Naive thymus-derived CD8-positive, alpha-beta T cell (primary cell): ENCODE measurements at places on chromosomes 1 and 21. TPM values are rescaled to one million over a fixed set of nuclear protein-coding genes. Genes with fewer than 3 reads are reported as not detected.

DNA sequence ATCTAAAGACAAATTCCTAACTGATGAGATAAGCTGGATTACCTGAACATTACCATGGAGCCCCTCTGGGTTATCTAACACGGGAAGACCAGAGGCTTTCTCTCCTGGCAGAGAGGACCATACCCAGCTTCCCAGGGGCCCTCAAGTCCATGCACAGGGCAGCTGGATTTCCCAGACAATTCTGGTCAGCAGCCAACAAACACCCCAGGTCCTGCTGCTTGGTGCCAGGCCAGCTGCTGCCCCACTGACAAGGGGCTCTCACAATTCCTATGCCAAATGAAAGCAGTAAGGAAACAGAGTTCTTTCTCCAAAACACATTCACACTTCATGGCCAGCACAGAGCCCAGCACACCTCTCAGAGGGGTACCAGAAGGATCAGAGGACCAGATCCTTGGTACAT lies 114.2 kb downstream of the HLCS start:
- no peak overlapping the region for H3K27ac ChIP-seq
- peaks cover 4% of the 10 kb centered on the region for H3K4me1 ChIP-seq
- no peak for DNase-seq
- H3K36me3 ChIP-seq, result no peaks in the 10 kb centered on the region

DNA sequence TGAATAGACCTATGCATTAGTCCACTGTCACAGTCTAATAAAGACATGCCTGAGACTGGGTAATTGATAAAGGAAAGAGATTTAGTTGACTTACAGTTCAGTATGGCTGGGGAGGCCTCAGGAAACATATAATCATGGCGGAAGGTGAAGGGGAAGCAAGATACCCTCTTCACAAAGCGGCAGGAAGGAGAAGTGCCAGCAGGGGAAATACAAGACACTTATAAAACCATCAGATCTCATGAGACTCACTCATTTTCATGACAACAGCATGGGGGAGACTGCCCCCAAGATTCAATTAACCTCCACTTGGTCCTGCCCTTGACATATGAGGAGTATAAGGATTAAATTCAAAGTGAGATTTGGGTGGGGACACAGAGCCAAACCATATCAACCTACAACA lies 59.4 kb downstream of the CAPN9 start:
- no peak for DNase-seq
- H3K27me3 ChIP-seq, result peaks cover 6% of the 10 kb centered on the region
- peaks cover 3% of the 10 kb centered on the region for H3K36me3 ChIP-seq
- H3K4me1 ChIP-seq, result no peaks in the 10 kb centered on the region
- H3K27ac ChIP-seq, result no peak overlapping the region

GRCh38 chr1:41167667-41168066 lies 74.4 kb downstream of the SCMH1 start:
- no peak for DNase-seq
- H3K4me1 ChIP-seq, result peaks cover 18% of the 10 kb centered on the region
- H3K27ac ChIP-seq, result no peak overlapping the region
- H3K27me3 ChIP-seq, result no peaks in the 10 kb centered on the region
- H3K36me3 ChIP-seq, result peaks cover 50% of the 10 kb centered on the region

DNA sequence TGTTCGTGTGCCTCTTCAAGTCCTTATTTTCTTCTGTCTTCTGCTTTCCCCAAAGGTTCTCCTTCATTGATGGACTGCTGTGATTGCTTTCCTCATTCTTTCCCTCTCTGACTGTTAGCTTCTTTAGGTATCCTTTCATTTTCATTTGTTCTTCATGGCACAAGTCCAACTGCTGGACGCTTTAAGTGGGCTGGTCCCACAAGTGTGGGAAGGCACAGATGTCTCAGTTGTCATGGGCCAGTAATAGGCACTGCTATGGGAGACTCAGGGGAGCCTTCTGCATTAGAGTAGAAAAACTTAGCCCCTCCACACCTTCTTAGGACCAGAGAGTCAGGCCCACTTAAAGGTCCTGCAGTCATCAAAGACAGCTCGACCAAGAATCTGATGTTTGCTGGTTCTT lies 122.3 kb upstream of the C1orf105 start:
- no peaks in the 10 kb centered on the region for H3K27me3 ChIP-seq
- no peak overlapping the region for H3K4me3 ChIP-seq

DNA sequence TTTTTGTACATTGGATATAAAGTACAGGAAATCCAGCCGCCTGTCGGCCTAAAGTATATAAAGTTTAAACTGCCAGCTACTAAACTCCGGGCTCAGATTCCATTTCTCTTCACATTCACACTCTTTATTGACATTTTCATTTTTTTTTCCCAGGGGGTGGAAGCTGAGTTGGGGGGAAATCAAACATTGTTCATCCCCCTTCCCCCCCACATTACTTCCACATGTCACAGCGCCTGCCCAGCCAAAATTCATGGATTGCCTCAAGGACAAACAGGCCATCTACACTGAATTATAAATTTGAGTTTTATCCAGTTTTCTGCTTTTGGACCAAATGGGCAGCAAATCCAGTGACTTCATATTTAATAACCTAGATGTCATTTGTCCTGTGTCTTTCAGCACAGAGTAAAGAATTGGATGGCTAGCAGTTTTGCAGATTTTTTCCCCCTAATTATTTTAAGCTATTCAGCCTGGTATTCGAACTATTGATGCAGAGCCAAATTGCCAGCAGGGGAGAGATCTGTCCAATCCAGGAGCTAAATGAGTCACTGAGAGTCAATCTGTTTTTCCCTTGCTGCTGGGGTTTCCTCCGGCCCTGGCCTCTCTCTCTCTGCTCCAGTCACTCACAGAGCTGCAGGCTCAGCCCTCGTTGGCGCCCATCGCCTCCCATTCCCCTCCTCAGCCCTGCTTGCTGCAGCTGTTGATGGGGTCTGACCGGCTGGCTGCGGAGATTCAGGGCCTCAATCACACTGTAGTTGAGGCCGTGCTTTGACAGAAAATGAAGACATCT lies 98.0 kb downstream of the LMO4 start:
- DNase-seq, result no peak
- H3K36me3 ChIP-seq, result no peaks in the 10 kb centered on the region
- H3K27ac ChIP-seq, result no peak overlapping the region
- H3K4me3 ChIP-seq, result no peak overlapping the region

GRCh38 chr1:1211541-1212441 lies 2.2 kb downstream of the TNFRSF4 start:
- H3K4me1 ChIP-seq, result peaks cover 35% of the 10 kb centered on the region
- no peak for DNase-seq
- no peak overlapping the region for H3K4me3 ChIP-seq
- peaks cover 7% of the 10 kb centered on the region for H3K27me3 ChIP-seq
- no peak overlapping the region for H3K27ac ChIP-seq

GRCh38 chr1:198107091-198107501 lies 49.7 kb upstream of the NEK7 start:
- H3K4me3 ChIP-seq, result no peak overlapping the region
- no peaks in the 10 kb centered on the region for H3K36me3 ChIP-seq
- H3K27me3 ChIP-seq, result no peaks in the 10 kb centered on the region
- peaks cover 13% of the 10 kb centered on the region for H3K4me1 ChIP-seq
- H3K27ac ChIP-seq, result no peak overlapping the region

DNA sequence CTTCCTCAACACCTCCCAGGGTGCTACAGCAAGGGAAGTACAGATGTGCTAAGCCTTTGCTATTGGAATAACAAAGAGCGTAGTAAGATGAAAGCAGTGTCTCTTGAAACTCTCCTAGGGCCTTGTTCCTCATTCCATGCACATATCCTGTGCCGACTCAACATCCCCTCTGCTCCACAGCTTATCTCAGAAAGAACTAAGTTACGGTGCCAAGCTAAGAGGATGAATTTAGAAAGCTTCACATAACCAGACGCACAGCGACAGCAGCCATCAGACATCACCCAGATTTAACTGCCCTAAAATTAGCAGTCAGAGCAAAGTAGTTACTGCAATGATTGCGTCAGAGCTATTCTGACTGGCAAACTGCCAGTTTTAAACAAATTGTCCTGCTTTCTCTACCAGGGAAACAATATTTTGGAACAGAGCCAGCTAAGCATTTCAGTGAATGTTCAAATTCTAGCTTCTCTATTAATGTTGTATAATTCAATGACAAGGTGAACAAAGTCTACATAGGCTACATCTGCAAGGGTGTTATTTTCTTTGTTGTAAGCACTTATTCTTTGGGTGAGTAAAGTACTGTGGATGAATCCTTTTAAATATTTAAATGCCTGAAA lies 9.5 kb downstream of the SIPA1L2 start:
- no peak overlapping the region for H3K4me3 ChIP-seq
- no peaks in the 10 kb centered on the region for H3K4me1 ChIP-seq
- no peak overlapping the region for H3K27ac ChIP-seq
- DNase-seq, result no peak
- peaks cover 3% of the 10 kb centered on the region for H3K27me3 ChIP-seq
- H3K36me3 ChIP-seq, result no peaks in the 10 kb centered on the region

GRCh38 chr1:33709783-33710718 lies 153.8 kb upstream of the HMGB4 start:
- no peaks in the 10 kb centered on the region for H3K36me3 ChIP-seq
- H3K27ac ChIP-seq, result no peak overlapping the region
- peaks cover 23% of the 10 kb centered on the region for H3K27me3 ChIP-seq
- no peak overlapping the region for H3K4me3 ChIP-seq

- H3K27me3 ChIP-seq, result no peaks in the 10 kb centered on the region
- H3K4me3 ChIP-seq, result peak overlapping the region; percentile 87
- peak overlapping the region; percentile 97 for H3K27ac ChIP-seq
Measured at GRCh38 chr1:145917595-145917994, 922 bp downstream of the PEX11B start.

- no peak overlapping the region for H3K4me3 ChIP-seq
- no peaks in the 10 kb centered on the region for H3K4me1 ChIP-seq
- H3K36me3 ChIP-seq, result peaks cover 2% of the 10 kb centered on the region
Measured at GRCh38 chr1:100799548-100799947, 80.0 kb downstream of the VCAM1 start.

- H3K36me3 ChIP-seq, result no peaks in the 10 kb centered on the region
- DNase-seq, result no peak
- H3K4me3 ChIP-seq, result no peak overlapping the region
- H3K27me3 ChIP-seq, result peaks cover 48% of the 10 kb centered on the region
Measured at GRCh38 chr1:165411396-165411795, 33.5 kb downstream of the RXRG start.

GRCh38 chr1:79188337-79188736 lies 181.8 kb upstream of the ADGRL4 start:
- DNase-seq, result no peak
- H3K27me3 ChIP-seq, result no peaks in the 10 kb centered on the region
- H3K4me1 ChIP-seq, result no peaks in the 10 kb centered on the region
- H3K4me3 ChIP-seq, result no peak overlapping the region

GRCh38 chr1:150256554-150257341 lies 826 bp upstream of the CA14 start:
- H3K4me1 ChIP-seq, result peaks cover 10% of the 10 kb centered on the region
- no peak overlapping the region for H3K27ac ChIP-seq
- H3K4me3 ChIP-seq, result peak overlapping the region; percentile 12
- DNase-seq, result no peak

DNA sequence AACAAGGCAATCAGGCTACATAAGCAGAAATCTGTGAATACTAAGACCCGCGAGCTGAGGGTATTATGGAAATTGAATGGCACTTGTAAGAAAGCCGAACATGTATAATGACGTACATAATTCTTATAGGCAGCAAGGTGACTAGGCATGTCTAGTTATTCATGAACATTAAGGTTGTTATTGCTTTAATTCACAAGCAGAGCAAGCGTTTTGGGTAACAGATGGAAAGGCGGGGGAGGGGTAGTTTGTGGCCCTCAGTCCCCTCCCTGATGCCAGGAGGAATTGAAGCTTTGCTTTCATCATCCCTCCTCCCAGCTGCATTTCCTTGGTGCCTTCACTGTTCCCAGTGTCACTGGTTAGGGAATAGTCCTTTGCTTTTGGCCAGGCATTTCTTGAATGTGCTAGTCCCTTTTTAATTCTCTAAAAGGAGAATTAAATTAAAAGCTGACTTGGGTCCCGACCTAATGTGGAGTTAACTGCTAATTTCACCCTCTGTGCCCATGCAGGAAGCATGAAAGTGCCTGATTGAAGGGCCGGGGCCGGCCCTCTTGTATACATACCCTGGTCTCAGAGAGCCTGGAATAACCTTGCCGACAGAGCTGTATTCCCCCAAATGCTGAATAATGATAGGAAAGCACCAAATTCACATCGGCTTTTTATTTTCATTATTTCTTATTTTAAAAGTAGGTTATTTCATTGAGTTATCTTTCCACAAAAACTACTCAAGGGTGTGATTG lies 42.5 kb downstream of the RYR2 start:
- DNase-seq, result no peak
- H3K27me3 ChIP-seq, result peaks cover 5% of the 10 kb centered on the region
- H3K4me1 ChIP-seq, result no peaks in the 10 kb centered on the region
- no peak overlapping the region for H3K27ac ChIP-seq
- H3K36me3 ChIP-seq, result no peaks in the 10 kb centered on the region

- DNase-seq, result no peak
- H3K4me1 ChIP-seq, result peaks cover 85% of the 10 kb centered on the region
- H3K27me3 ChIP-seq, result no peaks in the 10 kb centered on the region
- peak overlapping the region; percentile 99 for H3K27ac ChIP-seq
- H3K4me3 ChIP-seq, result peak overlapping the region; percentile 91
- H3K36me3 ChIP-seq, result no peaks in the 10 kb centered on the region
Measured at GRCh38 chr1:146001709-146002108, 5.3 kb upstream of the TXNIP start.

DNA sequence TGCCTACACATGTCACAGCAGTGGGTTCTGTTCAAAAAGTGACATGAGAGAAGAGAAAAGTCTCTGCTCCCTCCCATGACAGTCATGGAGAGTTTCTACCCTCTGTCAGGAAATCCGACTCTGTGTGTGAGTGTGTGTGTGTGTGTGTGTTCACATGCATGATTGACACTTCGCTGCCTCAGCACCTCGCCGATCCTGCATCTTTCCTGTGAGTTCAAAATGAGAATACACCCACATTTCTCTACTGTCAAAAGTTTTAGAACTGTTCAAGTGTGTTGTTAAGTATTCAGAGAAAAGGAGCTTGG lies 46.2 kb upstream of the COX20 start:
- H3K36me3 ChIP-seq, result no peaks in the 10 kb centered on the region
- peaks cover 3% of the 10 kb centered on the region for H3K4me1 ChIP-seq
- H3K27me3 ChIP-seq, result no peaks in the 10 kb centered on the region
- no peak overlapping the region for H3K4me3 ChIP-seq

Gene GNG12
- not detected for total RNA-seq

Gene HES5
- not detected for total RNA-seq

Gene ANKRD65
- not detected for total RNA-seq

Gene GUCA2B
- not detected for total RNA-seq

Gene FAF1
- total RNA-seq, result 46.2 TPM

Gene USH2A
- not detected for total RNA-seq

Gene OR2M3
- total RNA-seq, result not detected

Gene HCRTR1
- not detected for total RNA-seq

Gene MX1
- total RNA-seq, result 66.7 TPM
